Activated T-cell treated with anti-CD3 and anti-CD28 coated beads, Interleukin-2, amount 50 U/mL, for 1 hour (primary cell): ENCODE measurements at places on chromosomes 11 and 22.

GRCh38 chr11:134407321-134407828, 4.7 kb downstream of the B3GAT1 start:
- DNase-seq: no peak

DNA sequence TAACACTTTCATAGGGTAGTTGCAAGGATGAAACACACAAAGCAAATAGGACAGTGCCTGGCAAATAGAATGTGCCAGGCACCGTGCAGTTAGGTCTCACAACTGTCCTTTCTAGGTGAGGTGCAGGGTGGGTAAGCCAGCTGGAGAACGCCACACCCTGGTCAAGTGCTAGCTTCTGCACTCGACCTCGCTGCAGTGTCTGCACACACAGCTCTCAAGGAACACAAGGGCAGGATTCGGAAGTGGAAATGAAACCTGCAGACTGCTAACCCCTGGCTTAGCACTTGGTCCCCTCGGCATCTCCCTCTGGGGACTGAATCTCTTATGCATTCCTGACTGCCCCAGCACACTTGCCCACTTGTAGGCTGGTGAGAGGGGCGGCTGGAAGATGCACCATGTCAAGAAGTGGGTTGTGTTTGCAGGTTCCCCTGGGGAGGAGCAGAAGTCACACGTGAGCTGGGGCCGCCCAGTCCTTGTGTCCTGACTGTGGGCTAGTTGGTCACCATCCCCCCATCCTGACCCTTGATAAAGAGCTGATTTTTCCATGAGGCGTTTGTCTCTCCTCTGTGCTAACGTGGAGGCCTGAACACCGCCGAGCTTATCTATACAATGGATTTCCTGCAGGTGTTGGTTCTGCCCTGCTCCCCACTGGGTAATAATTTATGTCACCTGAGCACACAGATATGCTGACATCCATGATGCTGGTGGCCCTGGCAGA, 89.0 kb downstream of the MICAL2 start:
- DNase-seq: no peak

DNA sequence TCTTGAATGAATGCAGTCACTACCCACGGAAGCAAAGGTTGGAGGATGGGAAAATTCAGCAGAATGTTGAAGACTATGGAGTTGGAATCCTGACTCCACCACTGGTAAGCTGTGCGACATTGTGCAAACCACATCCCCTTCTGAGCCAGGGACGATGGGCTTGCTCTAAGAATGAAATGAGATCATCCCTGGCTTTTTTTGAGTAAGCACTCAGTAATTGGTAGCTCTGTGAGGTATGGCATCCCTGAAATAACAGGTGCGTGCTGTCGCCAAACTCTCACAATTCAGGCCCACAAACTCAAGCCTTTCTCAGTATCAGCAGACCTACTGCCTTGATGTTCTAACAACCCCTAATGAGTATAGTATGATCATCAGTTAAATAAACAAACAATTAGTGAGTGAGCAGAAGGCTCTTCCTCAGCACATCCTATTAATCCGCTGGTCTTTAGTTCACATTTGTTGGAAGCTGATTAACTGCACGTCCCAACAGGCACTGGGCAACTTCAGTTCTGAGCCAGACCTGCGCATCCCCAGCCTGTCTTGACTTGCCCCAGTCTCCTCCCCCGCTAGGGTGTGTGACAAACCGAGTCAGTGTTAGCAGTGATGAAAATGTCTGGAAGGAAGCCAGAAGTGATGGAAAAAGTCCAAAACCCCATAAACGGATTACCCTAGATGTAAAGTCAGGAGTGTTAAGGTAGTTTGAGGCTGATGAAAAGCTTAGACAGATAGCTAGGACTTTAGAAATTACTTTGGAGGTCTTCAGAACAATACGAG, 235.5 kb downstream of the GRIK4 start:
- no peak for DNase-seq

DNA sequence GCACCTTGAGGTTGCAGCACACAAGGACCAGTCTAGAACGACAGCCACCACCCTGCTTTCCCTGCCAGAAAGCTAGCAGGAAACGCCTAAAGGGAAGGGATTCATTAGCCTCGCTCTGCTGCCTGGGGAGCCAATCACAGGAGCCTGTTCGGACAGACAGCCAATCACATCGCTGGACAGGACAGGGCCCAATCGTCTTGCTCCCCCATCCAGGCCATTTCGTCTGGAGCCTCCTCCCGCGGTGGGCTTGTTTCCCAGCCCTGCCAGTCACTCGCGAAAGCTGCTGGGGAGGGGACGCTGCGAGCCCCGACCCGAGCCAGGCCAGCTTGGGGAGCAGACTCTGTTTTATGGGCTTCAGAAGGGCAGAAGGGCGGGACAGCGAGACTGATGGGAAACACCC, 79.8 kb upstream of the NCAM1 start:
- DNase-seq: no peak

DNA sequence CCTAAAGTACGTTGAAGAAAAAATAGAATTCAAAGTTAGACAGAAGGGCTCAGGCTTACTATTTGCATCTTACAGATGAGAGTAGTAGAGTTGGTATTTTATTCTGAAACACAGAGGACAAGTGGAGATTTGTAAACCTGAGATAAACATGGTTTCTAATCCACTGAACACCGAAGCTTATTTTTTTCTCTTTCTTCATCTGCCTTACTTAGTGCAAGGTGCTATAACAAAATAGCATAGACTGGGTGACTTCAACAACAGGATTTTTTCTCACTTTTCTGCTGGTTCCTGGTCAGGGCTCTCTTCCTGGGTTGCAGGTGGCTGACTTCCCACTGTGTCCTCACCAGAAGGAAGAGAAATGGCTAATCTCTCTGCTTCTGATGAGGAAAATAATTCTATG, 2.1 kb upstream of the HBG1 start:
- no peak for DNase-seq

- DNase-seq: no peak
Measured at GRCh38 chr11:69744435-69744834, 30.7 kb downstream of the FGF4 start.

DNA sequence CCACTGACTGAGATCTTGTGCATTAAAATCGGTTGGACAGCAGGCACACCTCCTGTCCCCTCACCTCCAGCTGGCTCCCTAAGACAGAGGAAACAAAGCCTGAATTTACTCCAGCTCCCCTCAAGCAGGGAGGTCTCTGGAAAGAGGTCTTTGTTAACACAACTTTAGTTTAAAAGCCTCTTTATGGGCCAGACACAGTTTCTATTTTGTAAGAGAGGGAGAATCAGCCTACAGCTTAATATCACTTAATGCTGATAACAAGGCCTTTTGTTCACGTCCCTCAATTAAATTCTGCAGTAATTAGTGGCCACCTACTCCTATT, 36.3 kb downstream of the PLEKHA7 start:
- no peak for DNase-seq

DNA sequence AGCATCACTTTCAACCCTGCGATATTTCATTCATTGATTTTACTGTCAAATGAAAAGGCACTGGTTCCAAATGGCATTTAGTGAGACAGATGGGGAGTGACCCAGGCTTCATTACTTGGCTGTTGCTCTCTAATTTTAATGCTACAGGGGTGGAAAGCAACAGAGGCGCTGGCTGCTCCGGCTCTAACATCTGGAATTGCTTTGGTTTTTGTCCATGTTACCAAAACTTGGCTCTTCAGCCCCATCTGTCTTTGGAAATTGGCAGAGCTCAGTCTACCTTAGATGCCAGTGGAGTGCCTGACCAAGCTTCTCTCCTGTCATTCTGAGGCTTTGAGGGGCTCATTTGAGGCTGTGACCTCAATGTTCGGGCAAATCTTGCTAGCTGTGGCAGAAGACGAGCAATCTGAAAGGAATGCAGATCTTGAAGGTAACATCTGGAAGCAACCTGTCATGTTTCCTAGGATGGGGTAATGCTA, 409.5 kb upstream of the SYN3 start:
- no peak for DNase-seq

GRCh38 chr11:101497291-101497690, 86.5 kb downstream of the TRPC6 start:
- no peak for DNase-seq

GRCh38 chr11:115745610-115746512, 241.6 kb upstream of the CADM1 start:
- DNase-seq: no peak

DNA sequence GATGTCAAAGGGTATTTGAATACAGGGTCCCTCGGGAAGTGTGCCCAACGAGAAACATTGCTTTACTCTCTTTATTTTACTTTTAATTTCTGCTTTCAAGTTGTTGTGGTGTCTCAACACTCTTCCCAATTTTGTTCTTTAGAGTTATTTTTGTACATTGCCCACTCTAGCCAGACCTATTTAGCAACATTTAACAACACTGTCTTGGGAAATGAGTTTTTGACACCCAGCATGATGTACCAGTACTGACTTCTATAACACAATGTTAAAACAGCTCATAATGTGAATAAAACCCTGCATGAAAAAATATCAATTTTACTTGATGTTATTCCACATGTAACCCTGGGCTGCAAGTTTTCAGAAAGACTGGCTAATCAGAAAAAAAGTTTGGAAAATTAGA, 350.2 kb upstream of the PITPNB start:
- no peak for DNase-seq

GRCh38 chr11:104776501-104777170, 121.6 kb downstream of the CASP12 start:
- no peak for DNase-seq

- DNase-seq: no peak
Measured at GRCh38 chr11:34445956-34446355, 7.2 kb downstream of the CAT start.

- DNase-seq: no peak
Measured at GRCh38 chr11:45405916-45406670, 120.0 kb upstream of the SYT13 start.

DNA sequence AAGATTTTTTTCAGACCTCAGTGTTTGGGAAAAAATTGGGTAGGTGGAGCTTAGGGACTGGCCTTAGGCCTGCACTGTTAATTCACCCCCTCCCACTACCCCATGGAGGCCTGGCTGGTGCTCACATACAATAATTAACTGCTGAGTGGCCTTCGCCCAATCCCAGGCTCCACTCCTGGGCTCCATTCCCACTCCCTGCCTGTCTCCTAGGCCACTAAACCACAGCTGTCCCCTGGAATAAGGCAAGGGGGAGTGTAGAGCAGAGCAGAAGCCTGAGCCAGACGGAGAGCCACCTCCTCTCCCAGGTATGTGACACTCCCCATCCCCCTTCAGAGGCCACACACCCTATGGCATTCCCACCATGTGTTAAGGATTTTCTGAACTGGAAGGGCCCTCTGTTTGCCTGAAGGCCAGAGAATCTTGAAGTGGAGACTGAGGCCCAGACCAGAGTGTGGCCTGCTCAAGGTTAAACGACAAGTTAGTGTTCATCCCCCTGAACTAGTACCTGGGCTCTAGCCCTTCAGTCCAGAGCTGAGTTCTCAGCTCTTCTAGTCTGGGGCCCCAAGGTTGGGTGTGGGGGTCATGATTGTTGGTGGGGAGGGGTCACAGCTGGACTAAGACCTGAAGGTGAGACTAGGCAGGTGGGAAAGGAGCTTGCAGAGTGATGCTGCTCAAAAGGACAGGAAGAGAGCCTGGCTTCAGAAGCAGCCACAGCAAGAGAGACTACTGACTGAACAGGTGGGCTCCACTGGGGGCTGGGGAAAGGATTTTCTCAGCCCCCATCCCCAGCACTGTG, 2.3 kb upstream of the FOLR1 start:
- no peak for DNase-seq

- DNase-seq: no peak
Measured at GRCh38 chr11:27596388-27596787, 89.8 kb upstream of the LIN7C start.

GRCh38 chr11:97033178-97033577, 643.4 kb downstream of the JRKL start:
- no peak for DNase-seq

DNA sequence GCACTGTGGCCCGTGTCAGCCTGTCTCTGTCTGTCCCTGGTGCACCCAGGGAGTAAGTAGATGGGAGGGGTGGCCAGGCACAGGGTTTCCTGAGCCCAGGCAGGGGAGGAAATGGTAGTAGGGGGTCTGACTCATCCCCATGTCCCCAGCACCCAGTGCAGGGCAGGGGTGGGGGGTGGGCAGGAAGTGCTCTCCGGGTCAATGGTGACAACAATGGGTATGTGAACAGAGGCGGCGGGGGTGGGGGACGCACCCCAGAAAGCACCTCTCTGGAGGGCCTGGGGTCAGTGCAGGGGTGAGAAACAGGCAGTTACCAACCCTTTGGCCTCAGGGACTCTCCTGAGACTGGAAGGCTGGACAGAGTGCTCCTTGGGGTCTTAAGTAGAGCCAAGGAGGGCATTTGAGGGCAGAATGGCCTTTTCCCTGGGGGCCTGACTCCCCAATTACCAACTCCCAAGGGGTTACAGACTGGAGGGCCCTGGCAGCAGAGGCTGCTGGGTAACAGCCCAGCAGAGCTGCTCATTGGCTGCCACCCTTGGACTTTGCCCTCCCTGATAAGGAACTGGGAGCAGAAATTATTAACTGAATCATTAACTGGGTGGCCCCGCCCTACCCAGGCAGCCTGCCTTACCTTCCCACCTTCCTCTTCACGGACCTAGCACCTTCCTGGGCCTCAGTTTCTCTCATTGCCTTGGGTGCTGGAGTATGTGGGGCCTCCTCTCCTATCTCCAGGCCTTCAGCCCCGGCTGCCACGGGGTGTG, 4.2 kb downstream of the MYRF start:
- no peak for DNase-seq

GRCh38 chr11:130580372-130580771, 131.9 kb downstream of the ADAMTS15 start:
- DNase-seq: no peak

- no peak for DNase-seq
Measured at GRCh38 chr11:72592698-72593495, 81.3 kb downstream of the PDE2A start.

- peak; percentile 38 for DNase-seq
Measured at GRCh38 chr22:45441138-45441537, 27.6 kb downstream of the RIBC2 start.

GRCh38 chr11:47924184-47924691, 56.1 kb upstream of the PTPRJ start:
- no peak for DNase-seq

- DNase-seq: no peak
Measured at GRCh38 chr22:36966851-36967540, 52.3 kb downstream of the TST start.

GRCh38 chr11:61131186-61131585, 28.9 kb downstream of the CD5 start:
- no peak for DNase-seq

DNA sequence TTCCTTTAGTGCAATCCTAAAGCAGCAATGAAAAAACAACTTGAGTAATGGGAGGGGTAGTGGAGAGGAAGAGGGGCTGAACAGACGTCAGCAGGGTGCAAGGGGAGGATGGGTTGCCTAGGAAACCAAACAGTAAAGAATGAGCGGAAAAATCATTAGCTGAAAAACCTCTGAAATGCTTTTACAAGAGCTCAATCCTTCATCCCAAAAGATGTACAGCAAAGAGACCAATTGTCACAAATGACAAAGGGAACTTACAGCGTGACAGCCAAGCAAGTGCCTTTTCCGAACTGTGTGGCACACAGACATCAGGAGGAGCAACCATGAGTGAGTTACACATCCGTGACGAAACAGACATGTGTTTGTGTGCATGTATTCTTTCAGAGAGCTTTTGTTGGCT, 104.6 kb downstream of the SIK3 start:
- DNase-seq: peak; percentile 42
